CD4-positive, alpha-beta T cell treated with Interleukin-10 for 1 hour (primary cell): ENCODE measurements at places on chromosomes 1 and 21.

DNA sequence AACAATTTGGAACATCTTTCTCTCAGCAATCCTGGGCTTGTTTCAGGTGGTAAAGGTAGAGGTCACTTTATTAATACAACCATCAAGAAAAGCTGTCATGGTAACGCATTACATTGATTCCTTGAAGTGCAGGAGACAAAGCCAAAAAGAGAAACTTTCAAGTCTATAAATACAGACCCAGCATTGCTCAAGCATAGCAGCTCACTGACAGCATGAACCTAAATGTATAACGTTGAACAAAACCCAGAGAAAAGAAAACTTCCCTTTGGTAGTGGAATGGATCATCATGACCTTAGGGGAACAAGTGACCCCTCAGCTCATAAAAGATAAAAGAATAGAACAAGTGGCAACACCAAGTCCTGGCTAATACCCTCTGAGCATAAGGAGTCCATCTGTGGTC lies 332.2 kb downstream of the NTNG1 start:
- no peak for DNase-seq

GRCh38 chr1:77250126-77250525 lies 30.9 kb upstream of the PIGK start:
- DNase-seq = no peak

- peak; percentile 58 for DNase-seq
Observed at GRCh38 chr1:27527223-27527889, 37.4 kb upstream of the WASF2 start.

GRCh38 chr1:180534214-180534613 lies 24.6 kb upstream of the OVAAL start:
- no peak for DNase-seq

- DNase-seq = no peak
Observed at GRCh38 chr1:193656841-193657240, 470.4 kb upstream of the B3GALT2 start.

- DNase-seq = no peak
Observed at GRCh38 chr1:203911806-203912205, 50.4 kb downstream of the SNRPE start.

GRCh38 chr1:17775796-17776195 lies 20.7 kb downstream of the ACTL8 start:
- DNase-seq = no peak

DNA sequence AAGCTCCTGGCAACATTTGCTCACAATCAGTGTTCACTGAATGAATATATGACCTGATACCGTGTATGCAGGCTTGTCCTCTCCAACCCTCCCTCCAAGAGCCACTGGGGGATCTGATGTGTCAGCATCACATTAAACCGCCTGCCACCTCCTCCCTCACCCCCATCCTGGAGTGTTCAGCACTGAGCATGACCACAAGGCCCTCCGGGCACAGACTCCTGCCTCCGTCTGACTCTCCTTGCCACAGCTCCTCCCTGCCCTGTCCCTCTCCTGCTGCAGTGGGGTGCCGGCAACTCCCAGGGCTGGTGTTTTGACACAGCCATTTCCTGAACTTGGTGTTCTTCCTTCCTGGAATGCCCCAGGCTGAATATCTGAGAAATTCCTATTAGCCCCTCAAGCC lies 136.7 kb downstream of the FCRL5 start:
- DNase-seq = no peak
